Posterior vena cava (tissue), 2 donors: ENCODE measurements at places on chromosomes 5 and 9. TPM values are rescaled to one million over a fixed set of nuclear protein-coding genes. Genes with fewer than 3 reads are reported as not detected.

DNA sequence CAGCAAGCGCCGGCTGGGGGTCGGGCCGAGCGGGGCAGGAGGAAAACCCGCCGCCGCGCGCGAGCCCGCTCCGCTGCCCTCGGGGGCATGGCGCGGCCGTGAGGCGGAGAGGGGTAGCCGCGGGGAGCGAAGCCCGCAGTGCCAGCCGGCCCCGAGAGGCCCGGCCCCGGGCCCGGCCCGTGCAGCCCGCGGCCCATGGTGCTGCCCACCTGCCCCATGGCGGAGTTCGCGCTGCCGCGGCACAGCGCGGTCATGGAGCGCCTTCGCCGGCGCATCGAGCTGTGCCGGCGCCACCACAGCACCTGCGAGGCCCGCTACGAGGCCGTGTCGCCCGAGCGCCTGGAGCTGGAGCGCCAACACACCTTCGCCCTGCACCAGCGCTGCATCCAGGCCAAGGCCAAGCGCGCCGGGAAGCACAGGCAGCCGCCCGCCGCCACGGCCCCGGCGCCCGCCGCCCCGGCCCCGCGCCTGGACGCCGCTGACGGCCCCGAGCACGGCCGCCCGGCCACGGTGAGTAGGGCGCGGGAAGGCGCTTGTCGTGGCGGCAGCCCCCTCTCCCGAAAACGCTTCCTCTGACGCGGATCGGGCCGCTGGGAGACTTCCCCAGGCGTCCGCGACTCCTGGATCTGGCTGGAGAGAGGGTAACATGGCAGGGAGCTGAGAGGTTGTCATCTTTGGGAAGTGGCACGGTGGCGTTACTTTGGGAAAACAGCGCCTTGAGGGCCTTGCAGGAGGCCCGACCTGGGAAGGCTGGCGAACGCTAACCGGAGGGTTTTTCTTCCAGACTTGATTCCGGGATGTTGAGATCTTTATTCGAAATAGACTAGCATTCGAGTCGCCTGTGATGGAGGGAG, 523 bp downstream of the MAML1 start:
- peak; percentile 86 for DNase-seq

PCDHGA2 gene
- 3.7 TPM for total RNA-seq

DNA sequence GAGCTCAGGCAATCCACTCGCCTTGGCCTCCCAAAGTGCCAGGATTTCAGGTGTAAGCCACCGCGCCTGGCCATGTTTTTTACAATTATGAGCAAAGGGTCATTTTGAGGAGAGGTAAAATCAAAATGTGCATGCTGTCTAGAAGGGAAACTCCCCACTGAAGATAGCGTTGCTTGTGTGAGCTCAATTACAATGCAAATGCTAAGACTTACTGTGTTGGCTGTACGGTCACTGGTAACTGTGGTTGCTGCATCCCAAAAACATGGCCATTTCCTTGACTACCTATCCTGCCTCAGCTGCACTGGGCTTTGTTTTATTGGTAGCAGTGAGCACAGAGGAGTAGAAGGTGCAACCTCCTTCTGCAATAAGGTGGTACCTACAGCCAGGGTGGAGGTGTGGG, 77.4 kb upstream of the SPATA31E1 start:
- DNase-seq, result no peak

DNA sequence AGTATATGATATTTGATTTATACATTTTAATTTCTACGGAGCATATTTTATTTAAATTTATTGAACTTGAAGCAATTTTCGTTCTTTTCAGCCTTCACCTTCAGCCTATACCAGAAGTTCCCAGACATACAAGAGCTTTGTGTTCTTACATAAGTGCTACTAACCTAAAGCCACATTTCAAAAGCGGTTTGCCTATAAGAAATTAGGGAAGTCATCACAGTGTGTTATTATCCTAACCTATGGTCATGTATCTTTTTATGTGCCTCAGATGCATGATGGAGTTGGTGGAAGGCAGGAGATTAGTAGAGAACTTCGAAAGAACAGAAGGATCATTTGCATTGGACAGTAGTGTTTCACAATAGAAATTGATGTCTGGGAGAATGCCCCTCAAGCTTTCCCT, 3.1 kb downstream of the KIF2A start:
- no peak for DNase-seq

- DNase-seq, result peak; percentile 42
These were observed 21.3 kb downstream of the STXBP1 start for GRCh38 chr9:127633216-127633862.

PCDHGB4 gene
- total RNA-seq, result 4.8 TPM

FCN2 gene
- total RNA-seq, result not detected

MUSK gene
- 0.19 TPM for total RNA-seq

GRCh38 chr9:27059412-27059811, 49.6 kb upstream of the TEK start:
- no peak for DNase-seq

- DNase-seq, result no peak
These were observed 106.5 kb upstream of the PARP8 start for GRCh38 chr5:50559955-50560354.

DNA sequence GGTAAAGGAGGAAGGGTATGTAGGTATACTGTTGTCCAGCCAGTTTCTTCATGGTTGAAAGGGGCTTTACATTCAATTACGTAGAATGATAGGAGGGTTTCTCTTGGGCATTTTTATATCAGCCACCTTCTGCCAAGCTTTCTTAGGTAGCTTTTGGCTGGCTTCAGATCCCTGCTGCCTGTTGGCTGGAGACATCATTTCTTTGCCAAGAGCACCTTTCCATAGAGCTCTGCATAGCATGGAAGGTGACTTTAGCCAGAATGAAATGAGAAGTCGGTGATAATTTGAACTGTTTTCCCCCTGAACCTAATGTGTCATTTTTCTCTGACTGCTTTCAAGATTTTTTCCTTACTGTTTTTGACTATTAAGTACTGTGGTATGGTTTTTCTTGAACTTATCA, 26.9 kb downstream of the TMEFF1 start:
- no peak for DNase-seq

DNA sequence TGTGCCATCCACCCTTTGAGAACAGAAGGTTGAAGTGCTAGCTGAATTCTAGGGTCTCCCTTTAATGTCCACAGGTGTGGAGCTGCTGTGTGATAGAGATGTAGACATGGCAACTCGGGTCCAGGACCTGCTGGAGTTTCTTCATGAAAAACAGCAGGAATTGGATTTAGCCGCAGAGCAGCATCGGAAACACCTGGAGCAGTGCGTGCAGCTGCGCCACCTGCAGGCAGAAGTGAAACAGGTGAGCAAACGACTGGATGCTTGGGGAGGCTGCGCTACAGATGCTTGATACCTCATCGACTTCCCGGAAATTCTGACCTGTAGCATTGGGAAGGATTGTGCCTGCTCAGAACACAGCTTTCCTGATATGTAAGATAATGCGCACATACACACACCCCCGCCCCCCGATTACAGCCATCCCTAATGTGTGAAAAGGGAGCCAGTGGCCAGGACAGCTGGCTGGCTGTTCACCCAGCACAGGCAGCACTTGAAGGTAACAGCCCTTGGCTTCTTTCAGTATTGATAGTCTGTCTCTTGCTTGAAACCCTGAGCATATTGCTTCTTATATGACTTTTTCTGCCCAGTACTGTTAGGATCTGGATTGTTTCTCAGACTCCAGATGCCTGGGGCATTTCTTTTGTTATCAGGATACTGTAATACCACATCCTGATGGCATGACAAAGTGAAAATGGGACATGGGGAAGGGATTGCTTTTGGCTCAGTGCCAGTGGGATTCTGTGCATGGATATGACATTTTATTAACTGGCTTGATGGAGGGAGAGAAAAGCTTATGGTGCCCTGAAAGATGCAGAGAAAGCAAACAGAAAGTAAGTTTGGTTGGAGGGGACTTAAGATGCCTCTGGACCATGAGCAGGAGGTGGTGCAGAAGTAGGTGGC, 216.8 kb upstream of the OTULINL start:
- no peak for DNase-seq

- DNase-seq, result peak; percentile 82
These were observed 63.1 kb downstream of the TMOD1 start for GRCh38 chr9:97564291-97565175.

- DNase-seq, result no peak
These were observed 33.5 kb upstream of the PRDM9 start for GRCh38 chr5:23473915-23474314.

DNA sequence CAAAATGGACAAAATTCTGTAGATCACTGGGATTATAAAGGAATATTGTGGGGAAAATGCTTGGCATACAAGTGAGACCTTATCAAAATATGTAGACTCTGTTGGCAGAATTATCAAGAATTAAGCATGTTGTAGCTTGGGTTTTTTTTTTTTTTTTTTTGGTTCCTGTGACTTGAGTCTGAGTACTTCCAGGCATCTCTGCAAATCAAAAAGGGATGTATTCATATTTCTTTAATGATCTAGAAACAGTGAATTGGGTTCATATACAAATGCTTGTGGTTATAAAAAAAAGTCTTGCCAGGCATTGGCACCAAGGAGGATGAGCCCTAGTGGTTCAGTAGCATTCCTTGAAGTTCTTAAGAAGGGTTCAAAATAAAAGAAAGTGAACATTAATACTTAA, 292.2 kb downstream of the ARHGAP26 start:
- no peak for DNase-seq

- peak; percentile 82 for DNase-seq
These were observed 7.2 kb downstream of the NINJ1 start for GRCh38 chr9:93126825-93127368.

GRCh38 chr5:2020730-2021129, 138.0 kb upstream of the IRX4 start:
- no peak for DNase-seq

GRCh38 chr9:85216601-85217000, 525.2 kb downstream of the AGTPBP1 start:
- DNase-seq, result no peak

GRCh38 chr9:36802201-36802920, 229.7 kb downstream of the MELK start:
- no peak for DNase-seq

CDKN2B gene
- total RNA-seq, result 7.1 TPM

- DNase-seq, result no peak
These were observed 128.3 kb downstream of the SLF1 start for GRCh38 chr5:94746731-94747124.

DNA sequence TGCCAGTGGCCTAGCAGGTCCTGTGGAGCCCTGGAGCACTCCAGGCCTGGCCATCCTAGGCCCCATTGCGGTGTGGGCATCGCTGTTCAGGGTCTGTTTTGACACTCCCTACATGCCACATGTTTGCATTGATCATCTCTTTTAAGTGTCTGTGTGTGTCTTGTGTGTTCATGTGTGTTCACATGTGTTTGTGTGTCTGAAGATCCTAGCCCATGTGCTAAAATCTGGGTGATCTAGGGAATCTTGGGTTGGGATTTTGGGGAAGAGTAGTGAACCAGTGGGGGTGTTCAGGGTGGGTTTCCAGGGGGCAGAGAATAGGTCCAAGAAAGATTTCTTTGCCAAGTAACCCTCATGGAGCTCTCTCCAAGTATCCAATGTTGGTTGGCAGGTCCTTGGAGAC, 8.4 kb downstream of the PSD2 start:
- DNase-seq, result no peak
